Large intestine (tissue), 12 donors: ENCODE measurements at places on chromosomes 12 and 14. TPM values are rescaled to one million over a fixed set of nuclear protein-coding genes. Genes with fewer than 3 reads are reported as not detected.

The SLCO1B3 gene
- polyA plus RNA-seq: not detected

The TAS2R31 gene
- polyA plus RNA-seq: 0.82 TPM

The MYL2 gene
- polyA plus RNA-seq: 1.5 TPM

The MYO1H gene
- 1.0 TPM for polyA plus RNA-seq

The RFX4 gene
- polyA plus RNA-seq: 0.13 TPM

The HIP1R gene
- polyA plus RNA-seq: 41.8 TPM

The IRAK3 gene
- 3.4 TPM for polyA plus RNA-seq

The DLGAP5 gene
- polyA plus RNA-seq: 11.6 TPM

DNA sequence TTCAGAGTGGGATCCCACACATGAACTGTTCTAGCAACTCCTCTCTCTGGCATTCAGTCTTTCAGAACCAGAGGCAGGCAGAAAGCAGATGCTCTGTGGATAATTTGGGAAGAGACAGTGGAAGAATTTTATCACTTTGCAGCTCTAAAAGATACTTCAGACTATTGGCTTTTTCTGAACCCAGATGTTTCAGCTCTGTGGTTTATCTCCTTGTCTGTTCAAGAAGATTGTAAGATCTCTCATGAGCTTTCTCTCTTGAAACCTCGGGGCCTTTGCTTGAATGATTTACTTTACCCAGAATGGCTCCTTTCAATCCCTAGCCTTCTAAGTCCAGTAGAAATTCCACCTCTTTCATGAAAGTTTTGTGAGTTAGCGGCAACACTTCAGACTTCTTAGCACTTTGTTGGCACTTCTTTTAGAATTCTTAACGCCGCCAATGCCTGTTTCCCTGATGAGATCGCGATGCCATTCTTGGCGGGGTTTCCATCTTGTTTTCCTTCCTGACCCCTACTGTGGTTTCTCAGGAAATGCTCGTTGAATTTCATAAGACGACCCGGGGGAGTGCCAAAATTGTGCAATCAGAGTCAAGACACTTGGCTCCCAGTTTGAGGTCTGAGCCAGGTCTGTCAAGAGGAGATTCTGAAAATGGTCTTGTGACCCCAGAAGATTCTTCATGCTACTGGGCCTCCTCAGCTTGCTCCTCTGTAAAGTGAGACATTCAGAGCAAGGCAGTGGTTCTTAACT, 107.0 kb upstream of the PRICKLE1 start:
- no peak for DNase-seq

DNA sequence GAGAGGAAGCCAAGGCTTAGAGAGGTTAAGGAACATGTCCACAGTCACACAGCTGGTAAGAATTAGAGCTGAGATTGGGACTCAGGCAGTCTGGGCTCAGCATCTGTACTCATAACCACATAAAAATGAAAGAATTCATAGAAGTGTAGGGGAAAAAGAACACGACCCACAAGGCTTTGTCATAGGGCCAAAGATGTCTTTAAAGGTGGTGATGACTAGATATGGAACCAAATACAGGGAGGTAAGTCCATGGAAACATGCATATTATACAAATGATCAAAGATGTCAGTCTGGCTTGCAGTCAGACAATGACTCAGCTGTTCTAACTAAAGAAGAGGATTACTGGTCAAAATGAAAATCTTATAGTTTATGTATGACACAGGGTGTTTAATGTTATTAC, 7.2 kb upstream of the SSPN start:
- DNase-seq: no peak

DNA sequence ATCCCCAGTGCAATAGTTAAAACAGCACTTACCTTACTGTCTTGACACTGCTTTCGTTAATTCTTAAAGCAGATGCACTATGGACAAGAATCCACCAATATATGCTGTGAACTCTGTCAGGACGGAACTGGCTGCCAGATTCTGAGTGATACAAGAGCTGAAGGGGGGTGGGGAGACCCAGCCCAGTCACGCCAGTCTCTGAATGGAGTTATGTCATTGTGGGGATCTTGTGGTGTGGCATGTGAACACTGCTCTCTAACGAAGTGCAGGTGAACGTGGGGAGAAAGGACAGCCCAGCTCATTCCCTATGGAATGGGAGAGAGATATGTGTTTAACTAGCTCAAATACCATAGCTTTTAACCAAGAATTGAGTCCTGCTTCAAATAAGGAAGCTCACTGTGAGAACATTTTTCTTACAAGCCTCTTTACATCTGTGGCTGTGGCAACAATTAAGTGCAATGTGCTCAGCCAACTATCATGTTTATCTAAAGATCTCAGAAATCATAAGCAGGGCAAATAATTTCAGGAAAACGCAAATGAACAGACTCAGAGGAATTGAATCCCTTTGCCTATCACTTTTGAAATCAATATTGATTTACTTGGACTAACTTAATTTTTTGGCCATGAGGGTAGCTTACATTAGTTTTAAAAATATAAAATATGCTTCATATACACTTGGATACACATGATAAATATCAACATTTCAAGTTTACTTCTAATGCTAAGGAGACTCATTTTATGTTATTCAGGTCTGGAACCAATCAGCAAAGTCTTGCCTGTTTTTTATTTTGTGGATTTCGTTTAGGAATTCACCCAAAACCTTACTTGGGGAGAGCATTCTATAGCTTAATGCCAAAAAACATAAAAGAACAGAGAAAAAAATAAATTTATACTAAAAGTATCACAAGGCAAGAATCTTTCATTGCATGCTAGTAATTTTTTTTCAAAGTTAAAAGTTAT, at the start of gene LUM:
LUM (minus strand) TSS at position 129 of the 960 bp plus-strand sequence. CDS start 2,515 bp downstream, outside the sequence.
- peak; percentile 34 for DNase-seq

DNA sequence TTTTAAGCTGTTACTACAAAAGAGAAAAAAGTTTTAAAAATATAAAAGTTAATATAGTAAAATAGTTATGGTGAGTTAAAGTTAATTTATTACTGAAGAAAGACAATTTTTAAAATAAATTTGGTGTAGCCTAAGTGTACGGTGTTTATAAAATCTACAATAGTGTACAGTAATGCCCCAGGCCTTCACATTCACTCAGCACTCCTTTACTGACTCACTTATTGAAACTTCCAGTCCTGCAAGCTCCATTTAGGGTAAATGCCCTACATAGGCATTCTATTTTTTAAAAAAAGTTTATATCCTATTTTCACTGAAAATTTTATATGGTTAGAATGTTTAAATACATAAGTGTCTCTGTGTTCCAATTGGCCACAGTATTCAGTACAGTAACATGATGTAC, 769.5 kb upstream of the NOVA1 start:
- DNase-seq: no peak

DNA sequence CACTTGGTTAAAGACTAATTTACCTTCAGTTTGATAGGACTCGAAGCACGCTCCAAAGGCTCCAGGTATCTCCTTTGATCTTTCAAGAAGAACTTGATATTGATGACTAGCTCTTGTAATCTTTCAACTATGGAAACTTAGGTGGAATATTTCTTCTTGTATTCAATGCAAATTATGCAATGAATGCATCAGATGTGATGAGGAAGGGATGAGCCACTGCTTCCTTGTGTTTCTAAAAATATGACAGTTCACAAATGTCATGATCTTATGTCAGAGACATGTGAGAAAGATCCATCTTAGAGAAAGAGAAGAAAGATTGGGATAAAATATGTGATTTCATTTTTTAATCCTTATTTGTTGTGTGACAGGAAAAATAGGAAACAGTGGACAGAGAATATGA, 9.9 kb downstream of the RNASE9 start:
- DNase-seq: no peak

GRCh38 chr14:60648249-60648933, 886 bp downstream of the SIX1 start:
- no peak for DNase-seq

- peak; percentile 34 for DNase-seq
Observed at GRCh38 chr12:113238309-113238708, 17.0 kb downstream of the TPCN1 start.

DNA sequence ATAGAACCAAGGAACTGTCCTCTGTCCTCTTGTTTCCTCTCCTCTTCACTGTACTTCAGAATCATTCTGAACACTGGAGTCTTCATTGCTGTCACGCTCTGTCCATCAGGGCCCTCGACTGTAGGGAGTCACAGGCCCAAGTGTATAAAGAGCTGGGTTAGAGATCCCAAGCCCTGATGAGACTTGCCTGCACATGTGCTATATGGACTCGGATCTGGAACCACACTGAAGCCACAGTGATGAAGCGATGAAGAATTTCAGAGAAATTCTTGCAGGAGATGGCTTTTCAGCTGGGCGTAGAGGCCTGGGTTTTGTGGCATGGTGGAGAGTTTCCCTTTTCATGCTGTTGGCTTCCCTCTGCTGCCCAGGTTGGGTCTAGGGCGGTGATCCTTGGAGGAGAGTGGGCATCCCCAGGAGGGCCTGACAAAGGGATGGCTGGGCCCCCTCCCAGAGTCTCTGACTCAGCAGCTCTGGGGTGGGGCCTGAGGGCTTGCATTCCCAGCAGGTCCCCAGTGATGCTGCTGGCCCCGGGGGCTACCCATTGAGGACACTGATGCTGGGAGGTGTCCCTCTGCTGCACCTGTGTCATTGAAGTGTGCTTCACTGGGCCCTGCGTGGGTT, 39.6 kb upstream of the YY1 start:
- no peak for DNase-seq

DNA sequence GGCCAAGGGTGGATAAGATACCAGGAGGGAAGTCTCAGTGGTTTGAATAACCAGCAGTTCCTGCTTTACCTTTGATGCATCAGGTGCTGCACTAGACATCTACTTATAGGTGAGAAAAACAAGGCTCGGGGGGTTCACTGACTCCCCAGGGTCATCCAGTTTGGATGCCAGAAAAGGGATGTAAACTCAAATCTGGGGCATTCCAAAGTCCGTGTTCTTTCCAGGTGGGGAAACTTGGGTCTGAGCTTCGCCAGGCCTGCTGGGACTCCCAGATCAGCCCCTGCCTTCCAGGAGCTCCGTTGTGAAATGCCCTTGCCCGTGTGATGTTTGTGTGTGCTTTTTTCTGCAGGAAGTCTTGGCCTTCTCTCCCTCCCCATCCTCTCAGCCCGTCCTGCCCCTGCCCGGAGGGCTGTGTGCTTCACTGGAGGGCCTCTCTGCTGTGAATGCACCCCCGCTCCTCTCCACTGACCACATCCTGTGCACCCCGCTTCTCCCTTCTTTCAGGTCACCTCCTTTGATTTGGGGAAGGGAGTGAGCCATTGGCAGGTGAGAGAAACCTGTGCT, 42.1 kb downstream of the TSPAN9 start:
- no peak for DNase-seq

GRCh38 chr14:105030836-105031396, 10.0 kb upstream of the CDCA4 start:
- DNase-seq: no peak

DNA sequence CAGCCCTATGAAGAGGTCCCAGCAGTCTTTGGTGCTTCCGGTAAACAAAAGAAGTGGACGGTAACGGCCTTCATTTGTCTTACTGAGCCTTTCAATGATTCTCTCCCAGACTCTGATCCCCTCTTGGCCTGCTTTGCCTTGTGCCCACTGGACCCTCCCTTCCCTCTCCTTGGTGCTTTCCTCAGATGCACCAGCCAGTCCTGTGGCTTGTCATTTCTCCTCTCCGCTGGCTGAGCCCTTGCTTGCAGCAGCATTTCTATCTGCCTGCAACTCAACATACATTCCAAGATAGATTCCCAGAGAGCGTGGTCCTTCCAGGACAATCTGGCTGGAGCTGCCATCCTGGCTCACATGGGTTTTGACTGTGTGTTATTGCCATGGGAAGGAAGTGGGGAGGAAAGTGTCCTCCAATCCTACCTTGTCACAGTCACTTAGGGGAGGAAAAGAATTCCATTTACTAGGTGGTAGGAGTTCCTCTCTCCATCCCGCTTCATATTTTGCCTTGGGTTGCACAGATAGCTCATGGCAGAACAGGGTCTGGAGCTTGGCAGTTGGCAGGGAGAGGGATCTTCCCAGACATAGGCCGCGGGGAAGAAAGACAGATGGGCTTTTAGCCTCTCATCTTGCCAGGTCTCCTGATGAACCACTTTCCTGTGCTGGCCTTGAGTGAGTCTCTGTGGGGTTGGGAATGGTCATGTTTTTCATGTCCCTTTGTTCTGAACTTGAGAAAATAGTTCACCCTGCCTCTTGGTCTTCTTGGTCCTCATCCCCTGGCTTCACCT, 92.8 kb upstream of the KCNA1 start:
- no peak for DNase-seq

GRCh38 chr14:29587761-29588470, 339.7 kb downstream of the PRKD1 start:
- DNase-seq: no peak

- no peak for DNase-seq
Observed at GRCh38 chr14:46488374-46488773, 163.2 kb downstream of the RPL10L start.

GRCh38 chr12:3308609-3309008, 182.4 kb upstream of the PRMT8 start:
- DNase-seq: no peak

GRCh38 chr14:73945159-73945670, 4.7 kb downstream of the FAM161B start:
- DNase-seq: peak; percentile 14
